ENCODE measurements at places on chromosomes 2 and 18.
A peak's percentile ranks its signal among the peaks of the same experiment; 100 is the strongest.

- DNase-seq: no peak
These were observed 42.8 kb downstream of the TBC1D8 start for GRCh38 chr2:101108357-101108756.

DNA sequence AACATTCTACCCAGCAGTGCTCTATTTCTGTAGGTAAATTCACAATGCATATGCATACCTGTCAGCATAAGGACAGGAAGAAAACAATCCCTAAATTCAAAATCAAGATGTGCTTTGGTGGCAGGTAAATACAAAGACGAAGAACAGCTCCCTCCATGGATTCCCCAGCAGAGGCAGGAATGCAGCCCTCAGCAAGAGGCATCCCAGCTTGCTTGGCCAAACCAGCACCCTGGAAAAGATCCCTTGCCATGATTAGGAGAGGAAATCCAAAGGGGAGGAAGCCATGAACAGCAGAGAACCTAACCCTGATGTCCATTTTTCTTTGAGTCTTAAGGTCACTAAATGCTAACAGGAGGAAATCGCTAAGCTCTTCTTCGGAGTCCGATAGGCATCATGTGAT is 91.2 kb downstream of the KCTD1 start:
- no peak for DNase-seq

DNA sequence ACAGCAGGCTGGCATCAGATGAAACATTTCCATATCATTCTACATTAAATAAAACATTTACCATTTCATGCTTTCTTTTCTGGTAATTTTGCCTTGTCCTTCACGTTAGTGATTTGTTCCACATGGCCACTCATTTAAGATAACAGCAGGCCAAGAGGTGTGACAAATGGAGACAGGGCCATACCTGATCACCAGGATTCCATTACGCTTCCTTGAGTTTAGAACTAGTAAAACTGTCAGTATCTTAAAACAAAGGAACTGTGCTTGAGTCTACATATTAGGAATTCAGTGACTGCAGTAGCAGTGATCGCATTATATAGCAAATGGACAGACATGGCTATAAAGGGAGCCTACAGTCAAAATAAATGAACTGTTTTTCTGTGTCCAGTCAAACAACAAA is 155.1 kb upstream of the FSHR start:
- no peak for DNase-seq

DNA sequence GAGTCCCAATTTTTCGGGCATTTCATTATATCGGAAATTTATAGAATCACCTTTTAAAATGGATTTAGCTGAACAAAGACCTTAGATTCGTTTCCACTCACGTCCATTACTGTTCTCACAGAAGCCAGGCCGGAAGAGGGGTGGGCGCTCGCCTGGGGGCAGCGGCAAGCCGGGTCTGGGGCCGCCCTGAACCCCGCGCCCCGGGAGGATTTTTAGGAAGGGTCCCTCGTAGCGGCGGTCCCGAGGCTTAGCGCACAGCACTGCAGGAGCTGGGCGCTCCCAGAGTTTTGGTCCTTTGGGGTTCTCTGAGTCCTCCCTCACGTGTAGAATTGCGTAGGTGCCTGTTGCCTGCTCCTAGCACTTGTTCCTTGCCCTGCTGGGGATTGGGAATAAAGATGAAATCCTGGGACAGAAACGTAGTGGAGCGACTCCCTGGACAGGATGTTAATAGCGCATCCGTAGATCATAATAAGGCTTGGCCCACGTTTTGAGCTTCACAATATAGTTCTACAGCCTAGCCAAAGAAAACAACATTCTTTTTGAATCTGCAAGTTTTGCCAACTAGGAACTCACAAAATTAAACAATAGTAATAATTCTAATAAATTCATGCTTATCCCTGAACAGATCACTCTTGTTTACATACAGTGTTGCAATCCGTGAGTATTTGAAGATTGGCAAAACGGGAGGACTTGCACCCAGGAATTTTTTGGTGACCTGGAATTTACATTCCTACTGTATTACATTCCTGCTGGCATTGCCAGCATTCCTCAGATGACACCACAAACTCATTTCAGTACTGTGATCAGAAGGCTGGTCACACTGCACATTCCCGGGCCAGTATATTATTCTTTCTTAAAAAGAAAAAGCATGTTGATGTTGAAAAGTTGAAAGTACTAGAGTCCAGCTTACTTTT is 875 bp downstream of the C18orf63 start:
- DNase-seq: peak; percentile 65

- DNase-seq: peak; percentile 84
These were observed 193.1 kb downstream of the SH3RF3 start for GRCh38 chr2:109322111-109322510.

- DNase-seq: no peak
These were observed 31.9 kb downstream of the CNRIP1 start for GRCh38 chr2:68287580-68288441.

DNA sequence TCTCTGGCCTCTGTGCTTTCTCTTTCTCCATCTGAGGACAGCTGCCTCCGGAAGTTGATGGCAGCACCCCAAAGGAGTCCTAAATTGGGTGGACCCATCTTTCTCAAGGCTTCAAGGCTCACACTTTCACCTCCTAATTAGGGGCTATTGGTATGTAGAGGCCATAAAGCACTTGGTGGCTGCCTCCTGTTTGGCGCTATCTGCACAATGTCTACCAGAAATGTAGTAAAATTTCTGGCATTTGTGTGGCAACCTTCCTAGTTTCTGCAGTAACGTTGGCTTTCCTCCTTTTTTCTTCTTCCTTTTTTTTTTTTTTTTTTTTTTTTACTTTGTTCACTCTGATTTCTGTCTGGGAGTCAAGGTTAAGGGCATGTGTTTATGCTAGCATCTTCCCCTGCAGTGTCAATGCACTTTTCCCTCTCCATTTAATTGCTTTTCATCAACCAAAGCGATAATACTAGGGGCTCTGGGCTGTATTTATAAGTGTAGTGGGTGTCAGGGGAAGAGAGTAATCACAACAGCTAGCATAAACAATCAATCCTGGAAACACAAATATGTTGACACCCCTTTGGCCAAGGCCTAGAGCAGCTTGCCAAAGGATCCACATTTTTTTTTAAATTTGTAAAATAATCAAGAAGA is 86.0 kb downstream of the TACR1 start:
- DNase-seq: no peak

DNA sequence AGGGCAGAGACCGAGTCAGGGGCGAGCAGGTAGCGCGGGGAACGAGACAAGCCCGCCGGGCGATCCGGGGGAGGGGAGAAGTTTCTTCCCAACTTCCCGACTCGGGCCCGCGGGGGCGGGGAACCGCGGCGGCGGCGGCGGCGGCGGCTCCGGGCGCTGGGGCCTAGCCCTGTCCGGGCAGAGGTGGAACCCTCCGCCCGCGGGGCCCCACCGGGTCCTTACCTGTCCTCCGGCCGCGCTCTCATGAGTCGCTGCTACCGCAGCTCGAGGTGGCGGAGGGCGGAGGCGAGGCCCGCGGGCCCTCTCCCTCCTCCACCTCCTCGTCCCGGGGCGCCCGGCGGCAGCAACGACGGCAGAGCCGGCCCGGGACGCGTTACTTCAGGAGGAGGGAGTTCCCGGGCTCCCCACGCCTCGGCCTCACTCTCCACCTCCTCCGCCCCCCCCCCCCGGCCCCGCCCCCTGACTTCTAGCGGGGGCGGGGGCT is at the start of gene YES1:
YES1 (minus strand) TSS at position 351 of the 484 bp plus-strand sequence. CDS start 55,415 bp downstream, outside the sequence.
- peak; percentile 71 for DNase-seq

DNA sequence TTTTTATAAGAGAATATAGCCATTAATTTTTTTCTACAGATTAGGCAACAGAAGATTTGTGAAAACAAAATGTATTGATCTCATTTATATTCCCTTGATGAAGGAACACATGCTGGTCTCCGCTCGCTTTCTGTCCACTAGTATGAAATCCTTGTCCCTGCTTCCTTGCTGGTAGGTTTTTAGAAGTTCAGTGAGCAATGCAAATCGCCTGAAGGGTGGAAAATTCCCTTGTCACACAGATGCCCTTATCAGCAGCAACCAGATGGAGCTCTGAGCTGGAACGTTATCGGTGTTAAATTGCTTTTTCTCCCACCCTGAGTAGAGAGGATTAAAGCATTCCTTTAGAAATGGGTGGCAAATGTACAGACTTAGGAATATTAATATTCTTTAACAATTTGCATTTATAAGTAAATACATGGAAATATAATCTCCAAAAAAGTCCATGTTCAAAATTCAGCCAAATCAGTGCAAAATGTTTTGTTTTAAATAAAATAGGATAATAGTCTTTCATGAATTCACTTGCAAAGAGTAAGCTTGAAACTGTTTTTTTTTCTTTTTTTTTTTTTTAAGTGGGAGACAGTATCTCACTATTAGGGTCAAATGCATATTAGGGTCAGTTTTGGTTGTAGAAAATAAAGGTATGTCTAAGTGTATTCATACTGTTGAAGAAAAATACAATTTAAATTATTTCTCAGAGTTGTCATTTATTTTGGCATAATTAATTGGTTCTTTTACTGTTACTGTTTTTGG is 164.0 kb upstream of the MYO3B start:
- no peak for DNase-seq

GRCh38 chr2:222033541-222033940 is 265.3 kb downstream of the PAX3 start:
- DNase-seq: peak; percentile 46

GRCh38 chr2:233053928-233054784 is 6.0 kb upstream of the INPP5D start:
- DNase-seq: no peak

DNA sequence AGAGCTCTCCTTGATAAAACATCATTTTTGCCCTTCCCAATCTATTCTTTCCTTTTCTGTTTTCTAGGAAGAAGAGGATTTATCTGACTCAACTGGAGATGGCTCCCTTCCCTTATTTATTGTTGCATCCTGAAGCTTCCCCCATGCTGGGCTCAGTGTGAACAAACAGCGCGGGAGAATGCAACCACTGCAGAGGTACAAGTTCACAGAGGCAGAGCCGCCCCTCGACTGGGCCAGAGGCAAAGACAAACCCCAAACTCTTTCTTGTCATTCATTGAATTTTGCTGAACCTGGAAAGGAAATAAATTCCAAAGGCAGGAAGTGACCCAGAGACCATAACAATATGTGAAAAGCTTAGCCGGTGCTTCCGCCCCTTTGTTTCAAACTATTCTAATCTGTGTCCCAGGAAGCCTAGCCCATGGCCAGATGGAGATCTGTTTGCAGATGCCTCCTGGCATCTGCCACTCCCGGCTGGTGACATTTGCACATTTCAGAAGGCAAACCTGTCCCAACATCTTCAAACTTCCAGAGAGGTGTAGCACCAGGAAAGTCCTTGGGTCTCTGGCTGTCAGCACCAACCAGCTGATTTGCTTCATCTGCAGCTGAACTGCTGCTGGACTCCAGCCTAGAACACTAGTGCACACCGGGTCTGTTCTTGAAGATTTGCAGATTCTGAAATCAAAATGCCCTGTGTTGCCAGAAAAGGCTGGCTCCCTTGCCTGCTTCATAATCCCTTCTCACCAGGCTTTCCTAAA is 79.4 kb upstream of the MAP4K3 start:
- DNase-seq: no peak

- peak; percentile 36 for DNase-seq
These were observed 1.9 kb downstream of the PTMA start for GRCh38 chr2:231709981-231710798.

DNA sequence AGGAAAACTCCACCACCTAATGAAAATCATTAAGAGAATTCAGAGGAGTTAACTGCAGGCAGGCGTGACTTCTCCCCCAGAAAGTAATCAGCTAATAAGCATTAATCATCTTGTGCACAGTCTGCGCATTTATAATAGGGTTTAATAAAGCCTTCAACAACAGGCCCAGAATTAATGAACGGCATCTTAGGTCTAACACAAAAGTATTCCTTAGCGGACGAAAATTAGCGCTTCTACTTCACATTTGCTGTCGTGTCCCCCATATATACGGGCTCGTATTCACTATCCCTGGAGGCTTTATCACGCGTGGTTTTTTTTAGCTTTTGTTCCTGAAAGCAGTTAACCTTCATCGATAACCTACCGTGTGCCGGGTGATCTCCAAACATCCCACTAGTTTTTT is 1.8 kb downstream of the ATP8B1 start:
- no peak for DNase-seq

GRCh38 chr2:122908159-122908558 is 1116.9 kb upstream of the CNTNAP5 start:
- DNase-seq: no peak

GRCh38 chr2:98601532-98602132 is 6.7 kb downstream of the COA5 start:
- DNase-seq: peak; percentile 55

GRCh38 chr2:119659601-119660342 is 19.2 kb upstream of the TMEM177 start:
- peak; percentile 38 for DNase-seq

- DNase-seq: no peak
These were observed 39.2 kb upstream of the ZNF385B start for GRCh38 chr2:179900655-179901054.

Measured in A172 (cell line).